ENCODE measurements at places on chromosomes 4 and X.

DNA sequence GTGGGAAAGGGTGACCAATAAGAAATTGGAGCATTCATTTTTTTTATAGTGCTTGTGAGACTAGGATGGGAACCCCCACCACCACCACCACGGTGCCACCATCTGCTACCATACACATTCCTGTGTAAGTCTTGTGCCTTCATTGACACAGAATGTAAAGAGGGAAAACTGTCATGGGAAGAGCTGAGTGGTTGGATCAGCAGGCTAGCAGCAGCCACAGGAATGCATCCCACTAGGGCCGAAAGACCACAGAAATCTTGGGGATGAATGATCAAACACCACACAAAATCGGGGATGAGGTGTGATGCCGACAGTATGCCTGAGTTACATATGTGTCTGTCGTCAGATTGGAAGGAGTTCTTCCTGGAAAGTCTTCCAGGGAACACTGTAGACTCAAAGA is 69.2 kb downstream of the SRPX start:
- no peak for DNase-seq

- DNase-seq, result no peak
These were observed 73.3 kb downstream of the FIP1L1 start for GRCh38 chr4:53450773-53451172.

- DNase-seq, result no peak
These were observed 21.4 kb upstream of the ANXA10 start for GRCh38 chr4:168070903-168071302.

DNA sequence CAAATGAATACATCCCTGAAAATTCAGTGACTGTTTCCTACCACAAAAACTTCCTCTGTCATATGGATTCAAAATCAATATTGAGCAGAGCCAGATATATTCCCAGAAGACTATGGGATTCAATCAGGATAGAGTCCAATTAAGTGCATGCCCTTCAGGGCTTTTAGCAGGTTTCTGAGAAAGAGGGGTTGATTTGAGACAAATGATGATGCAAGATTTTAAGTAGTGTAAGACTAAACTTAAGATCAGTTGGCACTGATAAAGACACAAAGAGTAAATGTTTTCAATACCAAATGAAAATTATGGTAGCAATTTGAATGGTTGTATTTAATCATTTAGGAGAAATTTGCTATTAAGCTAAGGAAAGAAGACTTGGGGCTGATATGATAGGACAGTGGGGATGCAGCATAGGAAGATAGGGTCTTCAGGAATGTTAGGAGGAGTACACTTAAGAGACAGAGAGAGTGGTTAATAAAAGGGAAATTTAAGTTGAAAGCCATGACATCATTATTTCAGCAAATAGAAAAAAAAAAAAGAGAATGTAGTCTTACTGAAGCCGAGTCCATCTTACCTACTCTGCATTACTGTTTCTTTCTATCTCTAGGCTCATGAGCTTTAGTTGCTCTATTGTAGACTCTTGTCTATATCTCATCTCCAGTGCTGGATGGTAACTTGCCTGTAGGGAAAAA is 32.0 kb upstream of the XK start:
- no peak for DNase-seq

DNA sequence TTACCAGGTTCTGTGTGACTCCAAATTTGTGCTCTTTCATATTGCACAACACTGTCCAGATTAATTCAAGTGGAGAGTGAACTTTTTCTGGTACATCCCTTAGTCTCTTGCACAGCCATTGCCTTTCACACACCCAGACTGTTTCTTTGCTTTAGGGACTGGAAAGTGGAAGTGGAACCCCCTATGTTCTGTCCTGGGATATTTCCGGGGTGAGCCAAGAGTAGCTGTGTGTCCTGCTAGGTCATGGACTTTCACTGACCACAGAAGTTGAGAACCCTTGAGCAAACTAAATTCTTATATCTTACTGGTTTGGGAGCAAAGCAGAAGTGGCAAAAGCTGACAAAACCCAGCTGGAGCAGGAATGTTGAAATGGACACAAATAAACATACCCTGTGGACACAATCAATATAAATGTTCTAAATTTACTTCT is 10.3 kb upstream of the VSIG4 start:
- DNase-seq, result no peak

- no peak for DNase-seq
These were observed 6.1 kb downstream of the LPAR4 start for GRCh38 chrX:78753571-78753970.

DNA sequence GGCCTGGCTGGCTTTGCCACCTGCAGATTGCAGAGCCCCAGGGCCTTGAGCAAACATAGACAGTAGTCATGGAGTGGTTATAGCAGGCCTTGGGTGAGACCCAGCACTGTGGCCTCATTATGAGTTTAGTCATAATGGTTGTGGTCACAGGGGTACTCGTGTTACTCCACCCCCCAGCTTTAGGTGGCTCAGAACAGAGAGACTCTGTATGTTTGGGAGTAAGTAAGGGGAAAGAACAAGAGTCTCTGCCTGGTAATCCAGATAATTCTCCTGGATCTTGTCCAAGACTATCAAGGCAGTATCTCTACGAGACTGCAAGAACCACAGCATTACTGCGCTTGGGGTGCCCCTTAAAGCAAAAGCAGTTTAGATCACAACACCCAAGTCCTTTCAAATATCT is 62.3 kb upstream of the SCRG1 start:
- DNase-seq, result no peak

DNA sequence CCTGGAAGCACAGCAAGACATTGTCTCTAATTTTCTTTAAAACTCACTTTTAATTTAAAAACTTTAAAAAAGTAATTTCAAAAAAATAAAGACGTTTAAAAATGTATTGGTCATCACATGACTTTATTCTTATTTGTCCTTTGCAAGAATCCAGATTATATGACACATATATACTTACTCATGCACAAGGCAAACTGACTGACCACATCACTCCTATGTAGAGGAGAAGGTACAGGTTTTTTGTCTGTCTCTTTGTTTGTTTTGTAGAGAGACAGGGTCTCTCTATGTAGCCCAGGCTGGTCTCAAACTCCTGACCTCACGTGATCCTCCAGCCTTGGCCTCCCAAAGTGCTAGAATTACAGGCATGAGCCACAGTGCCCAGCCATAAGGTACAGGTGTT is 28.6 kb downstream of the MAML3 start:
- no peak for DNase-seq

GRCh38 chrX:107662824-107663223 is 34.5 kb downstream of the PRPS1 start:
- no peak for DNase-seq

GRCh38 chr4:7295197-7295910 is 103.0 kb downstream of the SORCS2 start:
- DNase-seq, result no peak

- DNase-seq, result no peak
These were observed 6.6 kb upstream of the FGF5 start for GRCh38 chr4:80259817-80260216.

- no peak for DNase-seq
These were observed 168.1 kb upstream of the SLC7A11 start for GRCh38 chr4:138410266-138410665.

- no peak for DNase-seq
These were observed at the start of gene LNX1 for GRCh38 chr4:53591372-53591892. Gene LNX1 (minus strand): TSS chr4:53591486. CDS start chr4:53574002, 17,484 bp downstream.

DNA sequence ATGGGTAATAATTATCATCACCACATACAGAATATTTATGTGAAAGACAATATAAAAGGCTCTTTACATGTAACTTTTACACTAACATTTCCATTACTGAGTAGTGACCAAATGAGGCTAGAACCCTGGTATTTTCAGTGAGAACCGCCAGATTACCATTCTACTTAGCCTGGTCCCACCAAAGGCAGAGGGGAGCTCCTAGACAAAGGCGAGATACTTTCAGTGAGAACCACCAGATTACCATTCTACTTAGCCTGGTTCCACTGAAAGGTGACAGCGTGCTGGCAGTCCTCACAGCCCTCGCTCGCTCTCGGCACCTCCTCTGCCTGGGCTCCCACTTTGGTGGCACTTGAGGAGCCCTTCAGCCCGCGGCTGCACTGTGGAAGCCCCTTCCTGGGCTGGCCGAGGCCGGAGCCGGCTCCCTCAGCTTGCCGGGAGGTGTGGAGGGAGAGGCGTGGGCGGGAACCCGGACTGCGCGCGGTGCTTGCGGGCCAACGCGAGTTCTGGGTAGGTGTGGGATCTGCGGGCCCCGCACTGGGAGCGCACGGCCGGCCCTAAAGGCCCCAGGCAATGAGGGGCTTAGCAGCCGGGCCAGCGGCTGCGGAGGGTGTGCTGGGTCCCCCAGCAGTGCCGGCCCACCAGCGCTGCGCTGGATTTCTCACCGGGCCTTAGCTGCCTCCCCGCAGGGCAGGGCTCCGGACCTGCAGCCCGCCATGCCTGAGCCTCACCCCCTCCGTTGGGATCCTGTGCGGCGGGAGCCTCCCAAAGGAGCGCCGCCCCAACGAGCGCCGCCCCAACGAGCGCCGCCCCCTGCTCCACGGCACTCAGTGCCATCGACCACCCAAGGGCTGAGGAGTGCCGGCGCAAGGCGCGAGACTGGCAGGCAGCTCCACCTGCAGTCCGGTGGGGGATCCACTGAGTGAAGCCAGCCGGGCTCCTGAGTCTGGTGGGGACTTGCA is 1276.1 kb downstream of the PCDH7 start:
- DNase-seq, result no peak

DNA sequence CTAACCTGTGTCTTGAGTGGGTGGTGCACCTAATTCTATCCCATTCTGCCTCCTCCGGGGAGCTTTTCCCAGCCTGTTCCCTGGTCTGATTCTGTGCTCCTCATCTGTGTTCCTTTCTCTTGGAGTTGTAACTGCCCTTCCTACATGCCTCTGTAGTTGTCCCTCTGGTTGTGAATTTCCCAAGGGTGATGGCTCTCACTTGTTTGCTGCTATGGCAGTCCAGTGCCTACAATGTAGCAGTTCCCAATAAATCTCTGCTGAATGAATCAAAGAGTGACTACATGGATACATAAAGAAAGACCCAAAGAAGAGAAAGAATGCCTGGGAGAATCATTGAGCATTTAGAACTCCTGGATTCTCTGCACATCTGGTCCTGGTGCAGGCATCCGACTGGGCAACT is 141.6 kb downstream of the HS3ST1 start:
- no peak for DNase-seq

- no peak for DNase-seq
These were observed 126.8 kb downstream of the GPR143 start for GRCh38 chrX:9638871-9639270.

DNA sequence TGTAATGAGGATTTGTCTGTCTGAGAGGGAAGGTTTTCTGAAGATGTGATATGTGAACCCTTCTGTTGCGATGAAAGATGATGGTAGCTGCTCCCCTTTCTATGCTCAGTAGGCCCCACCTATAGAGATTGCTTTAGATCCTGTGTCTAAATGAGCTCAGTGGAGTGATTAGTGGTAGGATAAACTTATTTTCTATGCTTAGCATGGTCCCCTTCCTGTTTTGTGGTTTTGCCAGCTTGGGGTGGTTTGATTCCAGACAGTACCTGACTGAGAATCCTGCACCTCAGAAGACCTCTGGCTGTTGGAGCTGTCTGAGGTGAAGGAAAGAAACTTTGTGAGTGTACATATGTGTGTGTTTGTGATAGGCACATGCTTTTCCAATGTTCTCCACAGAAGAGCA is 17.7 kb downstream of the MSN start:
- DNase-seq, result no peak

GRCh38 chr4:92303621-92304027 is at the start of gene GRID2:
Gene GRID2 (plus strand): TSS chr4:92303966.
- no peak for DNase-seq

DNA sequence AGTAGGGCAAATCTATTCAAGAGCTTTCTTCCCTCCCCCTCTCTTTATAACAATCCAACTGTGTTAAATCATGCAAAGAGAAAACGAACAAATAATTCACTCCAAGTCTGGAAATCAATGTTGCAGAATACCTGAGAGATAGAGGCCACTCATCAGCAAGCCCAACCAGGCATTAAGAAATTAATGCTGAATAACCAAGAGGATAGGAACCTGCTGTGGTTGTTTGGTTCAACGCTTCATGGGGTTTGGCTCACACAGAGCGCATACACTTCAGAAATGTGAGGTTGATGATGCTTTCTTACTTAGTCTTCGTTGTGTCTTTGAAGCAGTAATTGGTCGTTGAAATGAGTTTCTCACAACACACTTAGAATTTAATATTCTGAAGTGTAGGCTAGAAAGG is 1540.0 kb upstream of the PABPC4L start:
- no peak for DNase-seq

- no peak for DNase-seq
These were observed 1.0 kb downstream of the PGRMC2 start for GRCh38 chr4:128286474-128287058.

DNA sequence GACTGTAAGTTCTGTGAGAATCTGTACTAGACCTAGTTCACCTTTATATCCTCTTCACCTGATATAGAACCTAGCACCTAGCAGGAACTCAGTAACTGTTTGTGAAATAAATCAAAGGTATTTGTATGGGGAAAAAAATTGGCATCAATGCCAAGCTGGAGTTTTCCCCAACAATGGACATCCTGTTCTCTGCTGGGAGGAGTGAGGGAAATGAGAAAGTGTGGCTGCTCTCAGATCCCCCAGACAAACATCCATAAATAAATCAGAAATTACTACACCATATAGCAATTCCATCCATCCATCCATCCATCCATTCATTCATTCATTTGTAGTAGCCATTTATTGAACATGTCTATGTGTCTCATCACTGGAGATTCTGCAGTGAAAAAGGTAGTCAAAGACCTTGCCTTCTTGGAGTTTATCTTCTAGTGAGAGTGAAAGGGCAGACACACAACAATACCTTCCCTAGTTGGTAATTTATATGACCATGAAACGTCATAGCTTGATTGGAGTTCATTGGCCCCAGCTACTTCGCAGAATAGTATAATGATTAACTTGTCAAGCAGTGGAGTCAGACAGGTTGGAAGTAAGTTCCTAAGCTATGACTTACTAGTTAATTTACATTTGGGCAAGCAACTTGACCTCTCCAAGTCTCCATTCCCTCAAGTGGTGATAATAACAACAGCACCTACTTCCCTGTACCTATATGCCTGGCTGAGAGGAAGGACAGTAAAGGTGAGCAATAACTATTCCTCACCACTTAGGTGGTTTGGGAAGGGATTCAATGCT is 98.7 kb upstream of the KIT start:
- DNase-seq, result no peak

DNA sequence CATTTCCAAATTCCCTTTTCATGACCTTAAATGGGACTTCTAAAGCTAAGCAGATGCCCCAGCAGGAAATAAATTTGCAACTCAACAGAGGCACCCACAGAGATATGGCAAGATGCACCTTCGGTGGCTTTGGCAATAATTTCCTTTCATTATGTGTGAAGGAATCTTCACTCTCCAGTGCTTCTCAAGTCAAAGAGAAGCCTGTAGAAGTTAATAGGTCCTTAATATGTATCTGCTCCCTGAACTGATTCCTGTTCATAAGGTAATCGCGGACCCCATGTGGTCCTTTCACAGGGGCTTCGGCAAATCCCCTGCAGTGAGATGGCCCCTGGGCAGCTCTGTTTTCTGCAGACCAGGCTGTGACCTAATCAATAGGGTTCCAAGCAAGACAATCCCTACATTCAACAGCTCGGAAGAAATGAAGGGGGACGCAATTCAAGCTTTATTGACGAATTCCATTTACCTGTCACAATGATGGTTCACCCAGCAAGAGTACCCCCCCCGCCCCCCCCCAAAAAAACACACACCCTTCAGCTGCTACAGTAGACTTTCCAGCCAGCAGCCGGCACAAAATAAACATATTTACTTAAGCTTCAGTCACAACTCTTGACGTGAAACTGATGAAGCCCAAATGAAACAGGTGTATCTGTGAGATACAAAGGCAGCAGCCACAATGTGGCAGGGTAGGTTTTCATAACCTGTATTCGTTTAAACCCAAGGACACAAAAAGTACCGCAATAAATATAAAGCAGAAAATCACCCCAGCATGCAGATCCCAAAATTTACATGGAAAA is 35.3 kb downstream of the FAT1 start:
- DNase-seq, result no peak

- DNase-seq, result no peak
These were observed 132.5 kb downstream of the ARHGAP6 start for GRCh38 chrX:11533199-11533651.
